ENCODE measurements at places on chromosomes 6 and 20.

GRCh38 chr6:20954315-20954714 lies 420.1 kb downstream of the CDKAL1 start:
- DNase-seq: peak; percentile 28

DNA sequence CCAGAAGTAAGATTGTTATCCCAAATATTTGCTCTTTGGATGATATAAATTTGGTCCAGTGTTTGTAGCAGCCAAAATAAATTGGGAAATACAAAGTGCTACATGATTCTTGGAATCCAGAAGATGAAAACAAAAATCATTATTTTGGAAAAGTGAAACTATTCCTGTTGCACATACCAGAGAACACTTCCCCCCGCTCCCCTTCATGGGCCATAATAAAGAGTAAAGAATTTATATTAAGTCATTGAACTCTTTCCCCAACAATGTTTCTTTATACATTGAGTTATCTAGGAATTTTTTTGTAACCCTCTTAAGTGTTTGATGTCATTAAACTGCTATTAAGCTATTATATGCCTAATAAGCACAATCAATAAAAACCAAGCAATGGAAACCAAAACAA lies 490.4 kb upstream of the HS3ST5 start:
- no peak for DNase-seq

DNA sequence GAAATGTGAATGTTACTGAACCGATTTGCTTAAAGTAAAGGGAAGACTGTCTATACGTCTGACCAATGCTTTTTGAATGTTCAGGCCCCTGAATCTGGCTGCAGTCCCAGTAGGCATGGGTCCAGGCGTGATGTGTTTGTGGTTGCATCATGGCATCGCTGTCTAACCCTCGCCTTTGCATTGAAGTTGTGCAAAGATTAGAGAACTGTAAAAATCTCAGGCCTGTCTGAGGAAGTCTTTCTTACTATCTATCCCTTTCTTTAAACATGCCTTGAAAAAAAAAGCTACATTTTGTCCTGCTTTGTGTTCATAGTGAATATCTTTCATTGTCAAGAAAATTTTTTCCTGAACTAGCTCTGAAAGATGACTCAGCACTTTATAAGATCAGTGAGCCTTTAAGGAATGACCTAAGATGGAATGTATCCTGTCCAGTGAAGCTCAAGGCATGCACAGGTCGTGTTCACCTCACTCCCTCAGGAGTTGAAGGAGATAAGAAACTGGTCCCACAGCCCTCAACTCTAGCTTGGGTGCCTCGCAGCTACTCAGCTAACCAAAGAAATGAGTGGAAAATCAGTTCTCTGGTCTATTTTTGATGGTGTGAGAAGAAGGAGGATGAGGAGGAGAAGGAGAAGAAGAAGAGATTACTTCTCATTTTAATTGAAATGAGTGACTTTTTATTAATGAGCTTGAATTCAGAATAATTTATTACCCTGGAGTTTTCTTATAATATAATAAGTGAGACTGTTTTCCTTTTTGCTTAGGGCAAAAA lies 48.6 kb downstream of the TPD52L1 start:
- DNase-seq: no peak

DNA sequence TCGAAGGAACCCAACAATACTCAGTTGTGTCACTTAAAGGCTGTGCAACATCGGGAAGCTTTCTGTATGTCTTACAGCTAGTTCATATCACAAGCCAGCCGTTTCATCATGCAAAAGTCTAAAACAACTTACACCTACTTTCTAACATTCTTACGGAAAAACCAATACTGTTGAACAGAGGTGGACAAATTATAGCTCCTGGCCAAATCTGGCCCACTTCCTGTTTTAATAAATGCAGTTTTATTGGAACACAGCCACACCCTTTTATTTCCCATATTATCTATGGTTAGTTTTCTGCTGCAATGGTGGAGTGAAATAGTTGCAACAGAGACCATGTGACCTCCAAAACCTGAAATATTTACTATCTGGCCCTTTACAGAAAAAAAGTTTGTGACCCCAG lies 46.6 kb downstream of the MYB start:
- DNase-seq: no peak

DNA sequence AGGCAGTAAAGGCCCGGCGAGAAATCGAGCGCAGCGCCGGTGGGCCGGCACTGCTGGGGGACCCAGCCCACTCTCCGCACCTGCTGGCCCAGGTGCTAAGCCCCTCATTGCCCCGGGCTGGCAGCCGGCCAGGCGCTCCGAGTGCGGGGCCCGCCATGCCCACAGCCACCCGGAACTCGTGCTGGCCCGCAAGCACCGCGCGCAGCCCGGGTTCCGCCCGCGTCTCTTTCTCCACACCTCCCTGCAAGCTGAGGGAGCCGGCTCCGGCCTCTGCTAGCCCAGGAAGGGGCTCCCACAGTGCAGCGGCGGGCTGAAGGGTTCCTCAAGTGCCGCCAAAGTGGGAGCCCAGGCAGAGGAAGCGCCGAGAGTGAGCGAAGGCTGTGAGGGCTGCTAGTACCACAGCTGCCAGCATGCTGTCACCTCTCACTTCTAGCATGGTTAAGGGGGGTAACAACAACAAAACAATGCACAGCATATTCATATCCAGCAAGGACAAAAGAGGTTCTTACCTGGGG lies 11.3 kb upstream of the GMPR start:
- no peak for DNase-seq

- no peak for DNase-seq
These were observed 141.2 kb downstream of the DHX35 start for GRCh38 chr20:39103305-39103704.

GRCh38 chr6:83518816-83519480 lies 6.6 kb downstream of the PRSS35 start:
- no peak for DNase-seq

DNA sequence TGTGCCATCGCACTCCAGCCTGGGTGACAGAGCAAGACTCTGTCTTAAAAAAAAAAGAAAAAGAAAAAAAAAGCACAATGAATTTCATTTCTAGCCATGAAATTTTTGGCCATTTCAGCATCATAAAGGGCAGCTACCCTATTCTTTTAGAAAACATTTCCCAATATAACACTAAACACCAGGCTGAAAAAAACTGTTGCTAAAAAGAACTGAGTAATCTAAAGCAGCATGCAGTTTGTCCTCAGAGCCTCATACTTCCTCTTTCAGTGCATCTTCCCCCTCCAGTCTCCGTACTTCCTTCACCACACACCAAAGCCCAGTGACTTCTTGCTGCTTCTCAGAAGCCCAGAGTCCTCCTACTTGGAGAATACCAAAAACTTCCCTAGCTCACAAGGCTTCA lies 5.6 kb upstream of the IFNGR1 start:
- DNase-seq: no peak

DNA sequence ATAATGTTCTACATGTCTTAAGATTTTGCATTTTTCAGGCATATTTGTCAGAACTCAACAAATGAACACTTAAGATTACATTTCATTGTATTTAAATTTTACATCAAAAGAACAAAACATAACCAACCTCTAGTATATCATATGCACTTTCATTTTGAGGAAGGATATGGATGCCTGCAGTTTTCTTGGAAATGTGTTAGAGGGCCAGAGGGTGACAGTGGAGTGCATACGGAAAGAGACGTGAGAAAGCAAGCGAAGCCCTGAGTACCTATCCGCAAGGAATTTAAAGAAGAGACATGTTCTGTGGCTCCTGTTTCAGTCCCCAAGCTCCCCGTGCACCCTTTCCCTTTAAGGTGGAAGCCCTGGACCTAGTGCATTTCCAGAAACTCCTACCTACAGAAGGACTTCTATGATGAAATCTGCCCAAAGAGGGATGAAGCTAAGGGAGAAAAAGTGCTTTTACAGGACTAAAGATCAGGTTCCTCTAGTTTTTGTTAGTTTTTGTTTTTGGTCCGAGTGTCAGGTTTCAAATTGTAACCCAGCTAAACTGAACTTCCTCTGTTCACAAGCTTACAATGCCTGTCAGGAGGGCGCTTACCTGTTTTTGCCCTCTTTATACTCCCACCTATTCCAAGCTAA lies 38.8 kb downstream of the EZR start:
- no peak for DNase-seq

- DNase-seq: no peak
These were observed 84.1 kb upstream of the POPDC3 start for GRCh38 chr6:105263685-105264610.

DNA sequence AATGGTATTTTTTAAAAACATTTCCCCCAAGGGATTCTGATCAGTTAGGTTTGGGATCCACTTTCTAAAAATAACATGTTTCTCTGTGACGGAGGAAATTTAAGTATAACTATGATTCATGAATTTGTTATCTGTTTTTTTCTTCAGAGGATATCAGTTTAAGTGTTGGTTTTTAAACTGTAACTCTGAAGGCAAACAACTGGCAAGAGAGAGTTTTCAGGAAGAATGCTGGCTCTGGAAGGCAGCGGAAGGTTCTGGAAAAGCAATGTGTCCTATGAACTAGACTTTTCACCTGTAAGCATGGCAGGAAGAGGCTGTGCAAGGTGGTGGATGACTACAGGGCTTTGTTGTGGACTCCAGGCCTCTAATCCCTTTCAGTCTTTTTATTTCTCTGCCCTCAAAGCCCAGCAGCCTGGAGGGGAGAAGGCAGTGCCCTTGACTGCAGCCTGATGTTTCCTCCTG lies 153.1 kb downstream of the GMPR start:
- DNase-seq: no peak

- no peak for DNase-seq
These were observed 11.4 kb downstream of the CRISP3 start for GRCh38 chr6:49732781-49733180.

- no peak for DNase-seq
These were observed 34.2 kb downstream of the PAX1 start for GRCh38 chr20:21739682-21740081.

- no peak for DNase-seq
These were observed 38.5 kb upstream of the SIM1 start for GRCh38 chr6:100503043-100503705.

- no peak for DNase-seq
These were observed 868 bp downstream of the CYB5R4 start for GRCh38 chr6:83860359-83860755.

GRCh38 chr6:15623276-15624116 lies 39.3 kb downstream of the DTNBP1 start:
- no peak for DNase-seq

GRCh38 chr6:121297694-121298093 lies 36.6 kb downstream of the TBC1D32 start:
- DNase-seq: no peak

GRCh38 chr20:51298141-51298749 lies 244.3 kb downstream of the NFATC2 start:
- DNase-seq: no peak

DNA sequence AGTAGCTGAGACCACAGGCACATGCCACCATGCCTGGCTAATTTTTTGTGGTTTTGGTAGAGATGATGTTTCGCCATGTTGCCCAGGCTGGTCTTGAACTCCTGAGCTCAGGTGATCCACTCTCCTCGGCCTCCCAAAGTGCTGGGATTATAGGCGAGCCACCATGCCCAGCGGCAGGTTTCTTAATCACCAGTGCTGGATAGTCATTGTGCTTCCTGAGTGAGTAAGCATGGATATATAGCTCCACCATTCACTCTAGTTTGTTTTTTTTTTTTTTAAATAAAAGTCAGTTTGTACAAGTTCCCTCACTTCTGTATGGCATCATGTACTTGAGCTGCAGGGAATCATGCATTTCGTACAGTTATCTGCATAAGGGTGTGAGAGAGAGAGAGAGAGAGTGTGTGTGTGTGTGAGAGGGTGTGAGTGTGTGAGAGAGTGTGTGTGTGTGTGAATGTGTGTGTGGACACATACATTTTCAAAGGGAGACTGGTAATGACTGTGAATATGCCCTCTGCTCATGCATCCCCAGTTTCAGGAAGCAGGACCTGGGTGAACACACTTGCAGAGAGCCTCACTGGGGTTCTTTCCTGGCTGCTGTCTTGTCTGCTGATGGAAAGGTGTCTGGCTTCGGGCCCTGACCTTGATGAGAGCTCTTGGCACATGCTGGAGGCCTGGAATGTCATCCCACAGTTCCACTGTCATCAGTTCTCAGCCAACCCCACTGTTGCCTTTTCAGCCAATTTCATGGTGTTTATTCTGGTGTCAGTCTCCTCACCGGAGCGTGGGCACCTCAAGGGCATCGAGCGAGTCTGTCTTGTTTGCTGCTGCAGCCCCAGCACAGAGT lies 65.0 kb upstream of the XRN2 start:
- DNase-seq: no peak

DNA sequence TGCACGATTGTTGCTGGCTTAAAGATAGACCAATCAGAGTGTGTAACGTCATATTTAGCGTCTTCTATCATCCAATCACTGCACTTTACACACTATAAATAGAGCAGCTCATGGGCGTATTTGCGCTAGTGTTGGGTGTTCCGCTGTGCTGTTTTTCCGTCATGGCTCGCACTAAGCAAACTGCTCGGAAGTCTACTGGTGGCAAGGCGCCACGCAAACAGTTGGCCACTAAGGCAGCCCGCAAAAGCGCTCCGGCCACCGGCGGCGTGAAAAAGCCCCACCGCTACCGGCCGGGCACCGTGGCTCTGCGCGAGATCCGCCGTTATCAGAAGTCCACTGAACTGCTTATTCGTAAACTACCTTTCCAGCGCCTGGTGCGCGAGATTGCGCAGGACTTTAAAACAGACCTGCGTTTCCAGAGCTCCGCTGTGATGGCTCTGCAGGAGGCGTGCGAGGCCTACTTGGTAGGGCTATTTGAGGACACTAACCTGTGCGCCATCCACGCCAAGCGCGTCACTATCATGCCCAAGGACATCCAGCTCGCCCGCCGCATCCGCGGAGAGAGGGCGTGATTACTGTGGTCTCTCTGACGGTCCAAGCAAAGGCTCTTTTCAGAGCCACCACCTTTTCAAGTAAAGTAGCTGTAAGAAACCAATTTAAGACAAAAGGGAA lies 57.9 kb downstream of the TRIM38 start:
- DNase-seq: peak; percentile 90

DNA sequence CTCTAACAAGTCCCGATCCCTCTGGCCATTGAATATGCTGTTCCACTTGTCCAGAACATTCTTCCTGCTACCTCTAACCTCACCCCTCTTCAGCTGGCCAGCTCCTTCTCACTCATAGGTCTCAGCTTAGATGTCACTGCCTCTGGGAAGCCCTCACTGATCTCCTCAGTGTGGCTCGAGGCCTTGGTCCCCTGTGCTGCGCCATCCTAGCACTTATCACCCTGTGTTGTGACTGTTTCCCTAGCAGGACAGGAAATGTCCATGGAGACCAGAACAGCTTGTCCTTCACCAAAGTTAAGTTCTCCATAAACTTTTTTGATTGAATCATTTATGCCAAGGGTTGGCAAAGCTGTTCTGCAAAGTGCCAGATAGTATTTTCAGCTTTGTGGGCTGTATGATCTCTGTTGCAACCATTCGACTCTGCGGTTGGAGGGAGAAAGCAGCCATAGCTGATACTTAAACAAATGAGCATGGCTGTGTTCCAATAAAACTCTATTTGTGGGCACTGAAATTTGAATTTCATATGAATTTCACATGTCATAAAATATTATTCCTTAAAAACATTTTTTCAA lies 6.5 kb upstream of the BNIP5 start:
- no peak for DNase-seq

Measured in NCI-H1436 treated with DMSO at 0.1 percent for 48 hours (cell line).